Lung (tissue), 17 donors: ENCODE measurements at places on chromosomes 4 and X. TPM values are rescaled to one million over a fixed set of nuclear protein-coding genes. Genes with fewer than 3 reads are reported as not detected.

Gene PRDM5
- 3.3 TPM for polyA plus RNA-seq

Gene CXorf49B
- polyA plus RNA-seq = not detected

Gene FAM9C
- not detected for polyA plus RNA-seq

Gene GABRE
- 2.2 TPM for polyA plus RNA-seq

Gene SLITRK4
- 0.14 TPM for polyA plus RNA-seq

Gene SPANXD
- not detected for polyA plus RNA-seq

Gene CRMP1
- polyA plus RNA-seq = 2.5 TPM

Gene GK
- polyA plus RNA-seq = 84.0 TPM

Gene UGT2A1
- polyA plus RNA-seq = 0.13 TPM

Gene RAB40AL
- 0.20 TPM for polyA plus RNA-seq

Gene BANK1
- 7.5 TPM for polyA plus RNA-seq

Gene TEC
- 2.0 TPM for polyA plus RNA-seq

Gene RNF212
- polyA plus RNA-seq = 3.5 TPM

Gene RAB33A
- 0.37 TPM for polyA plus RNA-seq

Gene RHOXF1
- polyA plus RNA-seq = 0.37 TPM

Gene MSX1
- 3.1 TPM for polyA plus RNA-seq

Gene MID1
- polyA plus RNA-seq = 4.3 TPM

Gene CXCL1
- 445 TPM for polyA plus RNA-seq

Gene VEGFC
- polyA plus RNA-seq = 4.4 TPM

Gene GIMD1
- not detected for polyA plus RNA-seq

Gene ASB5
- polyA plus RNA-seq = 0.08 TPM

Gene RPS6KA6
- polyA plus RNA-seq = 0.61 TPM

Gene GLRA3
- polyA plus RNA-seq = 0.06 TPM

Gene FOXR2
- not detected for polyA plus RNA-seq

Gene TMEM47
- 7.0 TPM for polyA plus RNA-seq

Gene TIMM17B
- 73.4 TPM for polyA plus RNA-seq

Gene TEX13D
- 0.04 TPM for polyA plus RNA-seq
